ENCODE measurements at places on chromosomes 3 and 15.

GRCh38 chr3:114319453-114319852, 25.6 kb downstream of the TIGIT start:
- no peak for DNase-seq

GRCh38 chr3:108292905-108293328, 3.4 kb upstream of the HHLA2 start:
- DNase-seq, result no peak

DNA sequence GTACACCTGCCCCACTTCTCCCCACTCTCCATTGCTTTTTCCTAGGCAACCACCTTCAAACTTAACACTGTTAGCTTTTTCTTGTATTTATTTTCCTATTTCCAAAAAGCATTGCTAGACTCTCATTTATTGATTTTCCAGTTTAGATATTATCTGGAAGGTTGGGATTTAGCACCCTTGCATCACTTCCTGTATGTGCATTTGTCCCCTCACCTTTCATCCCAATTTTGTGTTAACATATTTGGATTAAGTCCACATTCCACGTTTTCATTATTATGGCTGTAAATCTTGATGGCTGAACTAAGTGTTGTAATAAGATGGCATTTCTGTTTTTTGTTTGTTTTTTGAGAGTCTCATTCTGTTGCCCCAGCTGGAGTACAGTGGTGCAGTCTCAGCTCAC, 109.7 kb downstream of the TBC1D2B start:
- no peak for DNase-seq

DNA sequence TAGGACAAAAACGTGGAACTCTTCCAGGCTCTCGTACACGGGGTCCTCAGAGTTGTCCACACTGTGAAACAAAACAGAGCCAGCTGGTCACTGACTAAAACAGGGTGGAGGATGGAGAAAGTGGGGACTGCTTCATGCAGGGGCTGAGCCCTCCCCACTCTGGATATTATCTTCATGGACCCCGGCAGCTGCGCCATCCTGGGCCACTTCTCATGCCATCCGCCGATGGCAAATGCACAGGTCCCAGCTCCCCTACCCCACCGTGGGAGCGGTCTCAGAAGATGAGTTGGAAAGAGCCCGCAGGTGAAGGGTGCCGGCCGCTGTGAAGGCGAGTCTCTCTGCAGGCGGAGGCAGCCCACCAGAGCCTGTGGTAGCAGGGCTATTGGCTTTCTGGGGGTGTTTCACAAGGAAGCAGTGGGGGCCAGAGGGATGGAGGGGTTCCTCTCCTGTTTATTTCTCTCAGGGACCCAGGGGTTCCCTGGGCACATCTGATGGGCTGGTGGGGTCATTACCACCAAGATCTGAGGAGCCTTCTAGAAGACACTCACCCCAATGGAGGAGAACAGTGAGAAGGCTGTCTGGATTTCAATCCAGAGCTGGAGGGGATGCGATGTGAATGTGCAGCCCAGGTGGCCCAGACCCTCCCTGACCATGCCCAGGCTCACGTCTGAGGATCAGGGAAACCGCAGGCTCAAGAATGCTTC, 177.3 kb downstream of the KLF13 start:
- DNase-seq, result no peak

DNA sequence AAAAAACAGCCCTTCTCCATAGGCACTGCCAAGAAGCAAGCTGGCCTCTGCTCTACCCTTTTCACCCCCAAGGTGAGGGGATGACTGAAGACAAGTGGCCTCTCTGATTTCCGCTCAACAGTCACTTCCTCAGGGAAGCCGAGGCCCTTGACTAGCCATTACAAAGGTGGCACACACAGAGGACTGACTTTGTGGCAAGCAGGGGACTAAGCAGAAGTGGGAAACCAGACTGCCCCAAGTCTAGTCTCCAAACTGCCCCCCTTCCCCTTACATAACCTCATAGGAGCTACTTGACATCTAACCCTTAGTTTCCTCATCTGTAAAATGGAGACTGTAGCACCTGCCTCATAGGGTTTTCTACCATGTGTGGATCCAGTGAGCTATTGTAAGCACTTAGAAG, 118.9 kb downstream of the FOXP1 start:
- no peak for DNase-seq

GRCh38 chr15:63232943-63233342, 43.5 kb downstream of the RAB8B start:
- no peak for DNase-seq

DNA sequence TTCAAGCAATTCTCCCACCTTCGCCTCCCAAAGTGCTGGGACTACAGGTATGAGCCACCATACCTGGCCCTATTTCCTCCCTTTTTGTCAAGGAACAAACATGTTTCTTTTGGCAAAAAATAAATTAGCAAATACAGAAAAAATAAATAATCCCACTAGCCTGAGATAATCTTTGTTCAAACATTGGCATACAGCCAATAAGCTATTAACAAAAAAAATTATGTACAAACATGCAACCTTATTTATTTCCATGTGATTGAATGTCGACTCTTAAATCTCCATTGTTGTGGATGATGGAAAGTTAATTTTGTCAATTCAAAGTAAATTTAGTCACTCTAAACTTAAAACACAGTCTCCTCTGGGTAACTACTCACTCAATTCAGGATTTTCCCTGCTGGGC, 18.3 kb upstream of the IL16 start:
- no peak for DNase-seq

DNA sequence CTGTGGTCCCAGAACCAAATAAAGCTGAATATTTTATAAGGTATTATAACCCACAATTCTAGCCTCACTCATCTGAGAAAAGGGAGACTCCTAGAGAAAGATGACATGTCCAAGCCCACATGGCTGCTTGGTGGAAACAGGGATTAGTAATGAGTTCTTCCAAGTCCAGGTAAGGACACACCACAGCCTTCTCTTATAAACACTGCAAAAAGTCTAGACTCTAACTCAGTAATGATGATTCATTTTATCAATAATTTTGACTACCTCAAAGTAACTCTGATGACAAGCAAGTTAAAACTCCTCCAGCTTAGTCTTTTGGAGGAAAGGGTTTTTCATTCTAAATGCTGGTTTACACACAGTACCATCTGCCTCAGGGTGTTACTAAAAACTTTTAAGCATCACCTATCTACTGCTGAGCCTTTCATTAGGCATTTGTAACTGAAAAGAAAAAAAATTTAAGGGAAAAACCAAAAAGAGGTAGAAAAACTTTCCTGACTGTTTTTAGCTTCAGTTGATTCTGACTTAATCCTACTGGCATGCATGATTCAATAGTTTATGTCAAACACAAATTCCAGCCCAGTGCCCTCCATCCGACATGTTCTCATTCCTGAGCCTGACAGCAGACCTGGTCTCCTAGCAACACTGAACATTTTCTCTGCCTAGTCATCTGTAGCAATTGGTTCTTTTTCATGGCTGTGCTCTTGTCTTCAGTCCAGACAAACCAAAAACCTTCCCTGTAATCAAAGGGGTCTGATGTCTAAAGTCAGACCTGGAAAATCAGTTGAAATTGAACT, 43.9 kb downstream of the P3H2 start:
- DNase-seq, result no peak

DNA sequence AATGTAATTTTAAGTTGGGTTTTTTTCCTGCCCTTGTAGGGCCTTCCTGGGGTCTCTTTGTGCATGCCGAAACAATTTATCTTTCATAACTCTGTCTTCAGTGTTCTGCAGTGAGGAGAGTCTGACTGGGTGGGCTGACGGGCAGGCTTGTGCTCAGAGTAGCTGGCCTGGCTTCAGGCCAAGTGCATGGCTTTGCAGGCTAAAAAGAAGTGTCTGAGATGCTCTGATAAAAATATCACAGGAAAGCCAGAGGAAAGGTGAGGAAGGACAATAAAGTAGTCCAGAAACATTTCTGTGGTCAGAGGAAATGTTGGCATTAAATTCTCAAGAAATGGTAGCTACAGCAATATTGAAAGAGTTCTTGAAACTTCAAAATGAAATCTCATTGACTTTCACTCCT, 25.5 kb downstream of the ST3GAL6 start:
- DNase-seq, result no peak

DNA sequence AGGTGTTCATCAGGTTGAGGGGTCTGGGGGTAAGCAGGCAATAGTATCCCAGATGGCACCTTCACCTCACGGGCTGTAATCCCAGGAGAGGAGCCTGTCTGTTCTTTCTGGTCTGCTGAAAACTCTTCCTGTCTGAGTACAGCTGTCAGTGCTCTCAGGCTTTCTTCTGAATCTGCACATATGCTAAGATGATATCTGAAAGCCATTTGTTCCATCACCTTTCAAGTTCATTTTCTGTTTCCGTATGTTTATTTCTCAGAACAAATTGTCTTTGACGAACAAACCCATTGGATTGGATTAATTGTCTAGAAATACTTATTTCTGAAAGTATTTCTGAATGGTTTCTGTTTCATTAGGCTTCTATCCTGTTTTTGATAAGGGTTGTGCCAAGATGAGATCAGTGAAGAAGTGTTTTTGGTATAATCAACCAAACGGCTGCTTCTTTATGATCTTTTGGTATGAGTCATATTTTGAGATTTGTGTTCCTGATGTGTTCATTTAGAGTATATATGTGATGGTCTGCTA, 13.3 kb downstream of the ZNF592 start:
- no peak for DNase-seq

GRCh38 chr3:142580061-142580423, 1.5 kb upstream of the ATR start:
- DNase-seq, result no peak

DNA sequence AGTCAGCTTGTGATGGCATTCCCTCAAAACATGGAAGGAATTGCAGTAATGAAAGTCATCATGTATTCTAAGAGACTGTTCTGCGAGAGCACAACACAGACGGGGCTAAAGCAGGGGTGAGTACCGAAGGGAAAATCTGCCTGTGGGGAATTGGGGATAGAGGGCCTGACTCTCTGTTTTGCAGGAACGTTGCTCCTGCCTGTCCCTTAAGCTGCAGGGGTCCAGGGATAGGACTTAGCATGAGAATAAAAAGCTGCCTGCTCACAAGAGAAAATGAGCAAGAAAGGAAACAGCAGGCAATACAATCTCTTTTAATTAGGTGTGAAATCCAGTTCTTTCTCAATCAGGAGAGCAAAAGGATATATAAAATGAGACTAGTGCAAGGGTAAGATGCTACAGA, 62.2 kb downstream of the TIGIT start:
- no peak for DNase-seq

DNA sequence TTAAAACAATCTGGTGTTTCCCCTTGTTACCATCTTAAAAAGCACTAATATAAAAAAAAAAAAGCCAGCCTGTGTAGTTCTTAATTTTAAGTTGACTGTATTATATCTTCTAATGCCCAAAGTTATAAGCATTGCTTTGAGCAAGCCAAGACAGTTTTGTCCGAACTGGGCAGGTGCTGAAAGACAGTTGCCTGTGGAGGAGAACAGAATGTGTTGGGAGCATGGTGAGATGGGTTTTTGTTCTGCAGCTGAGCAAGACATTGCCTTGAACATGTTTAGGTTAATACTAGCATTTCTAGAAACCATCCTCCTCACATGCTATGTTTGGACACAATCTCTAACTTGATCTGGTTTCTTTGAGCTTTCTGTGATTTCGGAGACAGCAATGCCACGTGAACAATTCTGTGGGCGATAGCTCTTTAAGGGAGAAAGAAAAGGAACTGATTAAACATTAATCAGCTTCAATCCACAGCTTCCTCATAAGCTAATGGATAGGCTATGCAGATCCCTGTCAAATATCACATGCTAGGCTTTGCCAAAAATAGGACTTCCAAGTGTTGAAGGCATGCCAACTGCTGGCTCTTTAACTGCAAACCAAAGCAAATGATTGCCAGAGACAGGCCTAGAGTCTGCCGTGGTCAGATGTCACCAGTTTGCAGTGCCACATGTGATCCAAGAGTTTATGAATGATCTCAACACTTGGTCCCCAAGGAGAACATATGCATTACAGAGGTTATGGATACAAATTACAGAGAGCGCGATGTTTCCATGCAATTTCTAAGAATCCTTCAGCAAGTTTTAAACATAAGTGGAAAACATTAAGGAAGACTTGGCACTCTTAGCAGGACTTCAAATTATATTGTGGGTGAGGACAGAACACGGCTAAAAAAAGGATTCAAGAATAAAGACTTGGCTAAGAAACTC, 428.1 kb downstream of the ROBO2 start:
- DNase-seq, result no peak

DNA sequence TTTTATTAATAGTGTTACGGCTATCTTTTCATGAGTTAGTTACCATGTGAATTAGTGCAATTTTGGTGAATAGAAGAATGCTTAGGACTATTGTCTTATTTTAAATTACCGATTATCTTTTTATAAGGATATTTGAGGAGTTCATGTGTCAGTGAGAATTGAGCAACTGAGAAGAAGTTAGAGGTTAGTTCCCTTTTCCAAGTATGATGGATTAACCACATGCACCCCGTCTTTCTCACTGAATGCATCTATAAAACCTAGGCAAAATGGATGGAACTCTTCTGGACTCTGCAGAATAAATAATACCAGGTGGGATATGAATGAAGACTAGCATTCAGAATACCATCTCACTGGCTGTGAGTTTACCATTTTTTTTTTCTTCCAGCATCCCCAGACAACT, 74.3 kb downstream of the TCF12 start:
- no peak for DNase-seq

GRCh38 chr15:67510597-67511190, 10.2 kb upstream of the C15orf61 start:
- no peak for DNase-seq

GRCh38 chr15:38941399-38941953, 376.9 kb upstream of the RASGRP1 start:
- DNase-seq, result no peak

GRCh38 chr15:83927704-83928391, 273.9 kb downstream of the ADAMTSL3 start:
- no peak for DNase-seq

- DNase-seq, result no peak
Observed at GRCh38 chr3:14305324-14305723, 97.1 kb upstream of the SLC6A6 start.

- no peak for DNase-seq
Observed at GRCh38 chr3:150736903-150737832, 25.8 kb downstream of the SIAH2 start.

GRCh38 chr3:48851407-48851806, 3.7 kb upstream of the PRKAR2A start:
- no peak for DNase-seq

- DNase-seq, result no peak
Observed at GRCh38 chr3:127524296-127524896, 66.1 kb downstream of the TPRA1 start.

DNA sequence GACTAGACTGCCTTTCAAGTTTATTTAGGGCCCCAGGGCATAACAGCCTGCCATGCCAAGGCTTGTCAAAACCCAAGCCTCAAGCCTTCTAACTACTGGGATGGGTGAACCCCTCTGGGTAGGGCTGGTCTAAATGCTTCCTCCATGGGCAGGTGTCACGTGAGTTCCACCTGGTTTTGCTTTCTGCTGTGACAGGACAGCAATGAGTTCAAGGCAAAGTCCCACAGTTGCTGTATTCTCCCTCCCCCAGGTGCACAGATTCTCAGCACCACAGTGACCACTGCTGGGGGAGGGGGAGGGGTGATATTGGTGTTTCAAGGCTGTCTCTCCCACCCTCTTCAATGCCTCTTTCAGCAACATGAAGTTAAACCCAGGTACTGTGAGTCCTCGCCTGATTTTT, 46.9 kb upstream of the UBE2Q2 start:
- no peak for DNase-seq

Measured in T follicular helper cell (primary cell).